ENCODE measurements at places on chromosomes 1 and 21.

GRCh38 chr1:79749607-79750006 lies 743.1 kb upstream of the ADGRL4 start:
- no peak for DNase-seq

- DNase-seq = no peak
Measured at GRCh38 chr1:49728377-49728776, 295.4 kb downstream of the AGBL4 start.

DNA sequence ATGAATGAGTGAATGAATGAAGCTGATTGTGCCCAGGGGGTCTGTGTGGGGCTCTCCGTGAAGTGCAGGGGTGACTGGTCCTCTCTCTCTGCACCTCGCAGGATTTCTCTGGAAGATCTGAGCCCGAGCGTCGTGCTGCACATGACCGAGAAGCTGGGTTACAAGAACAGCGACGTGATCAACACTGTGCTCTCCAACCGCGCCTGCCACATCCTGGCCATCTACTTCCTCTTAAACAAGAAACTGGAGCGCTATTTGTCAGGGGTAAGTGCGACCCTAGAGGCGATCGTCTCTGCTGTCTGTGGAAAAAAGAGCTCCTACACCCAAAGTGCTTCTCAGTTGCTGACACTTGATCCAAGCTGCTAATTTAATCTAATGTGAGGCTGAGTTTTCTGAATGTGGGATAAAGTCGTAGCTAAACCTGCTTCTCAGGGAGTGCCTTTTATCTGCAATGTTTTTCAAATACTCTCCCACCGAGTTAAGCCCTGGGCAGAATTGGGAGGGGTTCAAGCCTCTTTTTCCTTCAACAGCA lies 101.7 kb downstream of the HUNK start:
- no peak for DNase-seq

- peak; percentile 38 for DNase-seq
Measured at GRCh38 chr1:116990612-116991151, 10.9 kb upstream of the CD101 start.

DNA sequence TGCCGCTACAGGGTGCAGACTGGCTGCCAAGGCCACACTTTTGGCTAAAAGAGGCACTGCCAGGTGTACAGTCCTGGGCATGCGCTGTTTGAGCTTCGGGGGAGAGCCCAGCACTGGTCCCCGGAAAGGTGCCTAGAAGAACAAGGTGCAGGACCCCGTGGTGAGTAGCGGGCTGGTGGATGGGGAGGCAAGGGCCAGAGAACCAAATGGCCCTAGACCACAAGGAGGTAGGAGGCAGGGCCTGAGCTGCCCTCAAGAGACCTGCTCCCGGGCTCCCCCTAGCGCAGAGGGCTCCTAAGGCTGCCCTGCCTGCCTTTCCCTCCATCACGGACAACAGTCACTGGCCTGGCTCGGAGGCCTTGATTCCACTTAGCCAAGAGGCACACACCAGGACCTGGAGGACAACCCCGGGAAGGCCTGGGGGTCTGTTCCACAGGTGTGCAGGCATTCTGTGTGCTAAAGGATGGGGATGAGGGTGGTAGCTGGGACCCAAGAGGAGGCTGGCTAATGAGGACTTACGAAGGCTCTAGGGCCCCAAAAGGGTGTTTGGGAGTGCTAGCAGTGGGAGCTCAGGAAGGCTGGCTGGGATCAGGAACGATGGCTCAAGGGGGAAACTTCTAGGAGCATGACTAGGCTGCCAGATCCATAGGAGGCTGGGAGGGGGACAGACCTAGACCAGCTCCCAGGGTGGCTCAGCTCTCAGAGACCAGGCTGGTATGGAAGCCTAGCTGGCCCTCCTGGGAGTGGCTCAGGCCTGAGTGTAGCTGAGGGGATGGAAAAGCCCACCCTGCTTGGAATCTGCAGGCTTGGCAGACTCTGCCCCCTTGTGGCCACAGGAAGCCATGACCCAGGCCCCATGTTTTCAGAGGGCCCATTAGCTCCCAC lies 742 bp downstream of the ARTN start:
- DNase-seq = peak; percentile 46

- no peak for DNase-seq
Measured at GRCh38 chr1:89994231-89994804, 592 bp upstream of the ZNF326 start.

DNA sequence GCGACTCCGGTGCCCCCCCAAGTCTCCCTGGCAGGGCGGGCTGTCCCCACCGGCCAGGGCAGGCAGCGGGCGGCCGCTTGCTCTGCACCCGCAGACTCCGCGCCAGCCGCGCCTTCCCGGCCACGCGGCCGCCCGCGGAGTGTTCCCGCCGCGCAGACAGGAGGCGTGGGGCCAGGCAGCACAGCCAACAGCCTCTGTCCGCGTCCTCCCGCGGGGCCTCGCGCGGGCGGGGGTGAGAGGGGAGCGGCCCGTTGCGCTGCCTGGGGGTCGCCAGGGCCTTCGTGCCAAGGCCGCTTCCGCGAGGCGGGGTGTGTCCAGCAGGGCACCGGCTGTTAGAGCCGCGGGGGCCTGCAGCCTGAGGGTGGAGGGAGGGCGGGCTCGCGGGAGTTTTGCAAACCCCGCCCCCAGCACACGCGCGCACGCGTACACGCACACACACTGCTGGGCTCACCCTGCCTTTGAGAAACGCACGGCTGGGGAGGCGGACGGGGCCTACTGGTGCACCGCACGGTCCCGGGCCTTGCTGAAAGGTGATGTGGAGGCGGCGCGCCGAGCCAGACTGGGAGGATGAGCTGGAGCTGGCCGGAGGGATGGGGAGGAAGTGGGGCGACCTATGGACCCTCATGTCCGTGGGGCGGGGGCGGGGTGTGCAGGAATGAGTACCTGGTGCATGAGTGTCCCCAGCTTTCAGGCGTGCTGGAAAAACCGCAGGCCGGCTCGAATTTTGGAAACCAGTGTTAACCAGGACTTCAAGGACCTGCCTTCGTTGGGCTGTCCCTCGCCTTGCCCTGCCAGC lies 41.5 kb downstream of the KIAA1614 start:
- DNase-seq = peak; percentile 71

DNA sequence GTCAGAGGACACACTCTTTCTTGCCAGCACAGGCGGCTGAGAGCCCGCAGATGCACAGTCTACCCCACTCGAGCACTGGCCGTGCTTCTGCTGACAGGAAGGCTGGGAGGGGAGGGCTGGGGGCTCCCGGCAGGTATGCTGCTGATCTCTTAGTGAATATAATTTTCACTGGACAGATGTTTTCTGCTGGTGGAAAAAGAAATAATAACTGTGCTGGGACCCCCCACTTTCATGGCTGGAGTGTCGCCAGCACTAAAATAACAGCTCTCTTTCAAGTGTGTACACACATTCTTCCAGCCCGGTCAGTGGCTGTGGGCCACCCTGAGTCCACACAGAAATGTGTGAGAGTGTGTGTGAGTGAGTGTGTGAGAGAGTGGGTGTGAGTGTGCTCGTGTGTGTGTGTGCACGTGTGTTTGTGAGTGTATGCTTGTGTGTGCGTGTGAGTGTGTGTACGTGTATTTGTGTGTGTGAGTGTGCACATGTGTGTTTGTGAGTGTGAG lies 167.7 kb upstream of the USP24 start:
- no peak for DNase-seq

- no peak for DNase-seq
Measured at GRCh38 chr21:26939601-26940111, 27.2 kb downstream of the ADAMTS5 start.

GRCh38 chr1:201769966-201770365 lies 59.0 kb upstream of the IPO9 start:
- peak; percentile 93 for DNase-seq

GRCh38 chr1:34590211-34590623 lies 164.6 kb upstream of the GJB5 start:
- DNase-seq = no peak

Data from midbrain (tissue), 1 donor.